Activated CD8-positive, alpha-beta memory T cell treated with anti-CD3 and anti-CD28 coated beads for 48 hours (primary cell): ENCODE measurements at places on chromosomes 12 and 14.

DNA sequence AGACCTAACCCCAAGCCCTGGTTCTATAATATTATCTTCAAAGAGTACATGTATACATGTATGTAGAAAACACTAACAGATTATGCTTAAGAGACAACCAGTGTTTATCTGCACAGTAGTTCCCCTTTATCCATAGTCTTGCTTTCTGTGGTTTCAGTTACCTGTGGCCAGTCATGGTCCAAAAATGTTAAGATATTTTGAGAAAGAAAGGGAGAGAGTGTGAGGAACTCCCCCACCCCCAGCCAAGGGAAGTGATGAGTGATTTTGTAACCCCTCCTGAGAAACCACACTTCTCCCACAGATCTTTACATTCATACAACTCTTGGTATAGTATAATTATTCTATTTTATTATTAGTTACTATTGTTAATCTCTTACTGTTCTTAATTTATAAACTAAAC, 77.3 kb upstream of the CNTN1 start:
- DNase-seq = no peak

- no peak for DNase-seq
Observed at GRCh38 chr14:63493246-63493645, 49.9 kb downstream of the PPP2R5E start.

DNA sequence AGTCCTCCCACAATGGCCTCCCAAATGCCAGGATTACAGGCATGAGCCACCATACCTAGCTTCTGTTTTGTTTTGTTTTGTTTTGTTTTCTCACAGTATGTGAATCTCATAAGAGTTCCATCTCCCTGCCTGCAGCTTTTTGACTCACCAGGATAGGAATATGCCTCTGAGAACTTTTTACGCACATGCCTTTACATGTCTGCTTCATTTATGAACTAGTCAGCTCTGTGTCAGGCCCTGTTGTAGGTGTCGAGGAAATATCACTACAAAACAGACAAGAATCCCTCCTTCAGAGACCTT, 89.0 kb downstream of the BORCS5 start:
- DNase-seq = no peak

- no peak for DNase-seq
Observed at GRCh38 chr12:91273560-91273959, 90.9 kb upstream of the DCN start.

- no peak for DNase-seq
Observed at GRCh38 chr14:103542605-103543088, 13.7 kb downstream of the TRMT61A start.

- DNase-seq = no peak
Observed at GRCh38 chr12:128047266-128048060, 219.5 kb upstream of the TMEM132C start.

GRCh38 chr12:31325524-31325875, 450 bp downstream of the SINHCAF start:
- DNase-seq = no peak
